NCI-H1105 (cell line): ENCODE measurements at places on chromosomes 4 and X.

- no peak for DNase-seq
These were observed 175.6 kb upstream of the ARX start for GRCh38 chrX:25191403-25191802.

- no peak for DNase-seq
These were observed 14.7 kb downstream of the SORCS2 start for GRCh38 chr4:7206911-7207567.

GRCh38 chr4:112633477-112634235 is 3.1 kb downstream of the ZGRF1 start:
- peak; percentile 0 for DNase-seq

- no peak for DNase-seq
These were observed 13.1 kb downstream of the MED12 start for GRCh38 chrX:71131510-71131909.

DNA sequence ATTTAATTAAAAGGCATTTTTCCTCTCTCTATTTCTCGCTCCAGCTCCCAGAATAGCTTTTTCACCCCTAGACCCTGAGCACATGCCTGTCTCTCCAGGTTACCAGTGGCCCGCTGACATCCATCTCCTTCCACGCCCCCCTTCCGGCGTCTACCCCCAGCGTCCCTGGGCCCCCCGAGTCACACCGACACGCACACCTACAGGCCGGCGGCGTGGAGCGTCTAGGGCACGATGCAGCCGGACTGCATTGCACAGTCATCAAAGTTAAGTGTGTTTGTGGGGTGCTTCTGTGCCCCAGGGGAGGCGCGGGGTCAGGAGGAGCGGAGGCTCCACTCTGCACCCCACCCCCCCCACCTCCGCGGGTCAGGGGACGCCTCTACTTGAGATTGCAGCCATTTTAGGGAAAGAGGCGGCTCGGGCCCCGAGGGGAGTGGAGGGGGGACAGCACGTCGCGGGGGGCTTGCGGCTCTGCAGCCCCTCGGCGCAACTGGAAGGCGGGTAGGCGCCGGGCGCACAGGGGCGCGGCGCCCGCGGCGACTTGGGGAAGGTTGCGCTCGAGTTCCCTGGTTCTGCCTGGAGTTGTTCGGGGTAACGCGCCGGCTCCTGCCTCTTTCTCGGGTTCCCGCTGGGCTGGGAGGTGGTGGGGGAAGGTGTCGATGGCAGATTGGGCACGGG is 112.7 kb downstream of the DHX15 start:
- peak; percentile 24 for DNase-seq

DNA sequence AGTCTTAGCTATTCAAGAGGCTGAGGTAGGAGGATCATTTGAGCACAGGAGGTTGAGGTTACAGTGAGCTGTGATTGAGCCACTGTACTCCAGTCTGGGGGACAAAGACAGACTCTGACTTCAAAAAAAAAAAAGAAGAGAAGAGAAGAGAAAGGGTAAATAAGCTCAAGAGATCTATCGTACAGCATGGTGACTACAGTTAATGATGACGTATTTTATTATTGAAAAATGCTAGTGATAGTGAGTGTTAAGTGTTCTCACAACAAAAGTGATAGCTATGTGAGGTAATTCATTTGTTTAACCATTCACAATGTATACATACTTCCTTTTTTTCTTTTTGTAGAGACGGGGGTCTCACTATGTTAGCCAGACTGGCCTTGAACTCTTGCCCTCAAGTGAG is 121.5 kb upstream of the RPL34 start:
- no peak for DNase-seq

DNA sequence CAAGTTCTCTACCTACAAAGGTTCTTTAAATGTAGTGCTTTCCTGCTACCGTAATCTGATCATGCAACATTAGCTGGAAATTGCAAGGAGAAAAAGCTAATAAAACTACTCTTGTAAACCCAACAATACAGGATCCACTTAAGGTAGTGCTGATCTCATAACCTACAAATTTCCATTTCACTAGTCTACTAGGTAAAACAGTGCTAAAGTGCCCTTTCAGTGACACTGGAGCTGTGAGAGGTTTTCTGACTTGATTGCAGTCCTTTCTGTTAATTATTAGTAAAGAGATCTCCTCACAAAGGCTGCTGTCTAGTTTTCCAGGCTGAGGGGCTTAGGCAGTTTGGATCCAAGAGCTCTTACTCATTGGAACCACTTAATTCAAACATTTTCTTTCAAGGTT is 1118.7 kb downstream of the SH3BGRL start:
- DNase-seq: no peak

GRCh38 chrX:87517571-87518141 is at the start of gene KLHL4:
TSS of gene KLHL4 (plus strand) at chrX:87517802. CDS start at chrX:87517894, 92 bp downstream.
- DNase-seq: no peak

DNA sequence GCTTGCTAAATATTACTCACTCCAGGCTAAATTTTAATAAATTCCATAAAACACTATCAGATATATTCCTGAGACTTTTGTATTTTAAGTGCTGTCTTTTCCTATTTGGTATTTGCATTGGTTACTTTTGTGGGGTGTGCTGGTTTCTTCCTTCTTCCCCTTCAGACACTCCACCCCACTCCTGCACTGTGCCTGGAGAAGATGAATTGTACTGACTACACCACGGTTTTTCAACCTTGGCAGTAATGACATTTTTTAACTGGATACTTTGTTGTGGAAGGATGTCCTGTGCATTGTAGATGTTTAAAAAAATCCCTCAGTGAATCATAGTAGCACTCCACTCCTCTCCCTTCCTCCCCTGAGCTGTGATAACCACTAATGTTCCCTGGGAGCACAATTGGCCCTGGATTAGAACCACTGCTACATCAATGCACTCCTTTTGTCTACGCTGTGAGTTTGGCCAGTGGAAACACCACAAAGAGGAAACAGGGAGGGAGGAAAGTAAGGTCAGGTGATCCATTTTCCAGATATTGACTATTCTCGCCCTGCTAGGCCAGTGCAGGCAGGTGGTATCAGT is 36.3 kb downstream of the SNCA start:
- no peak for DNase-seq

- DNase-seq: peak; percentile 55
These were observed 454 bp downstream of the BTC start for GRCh38 chr4:74793757-74794381.

DNA sequence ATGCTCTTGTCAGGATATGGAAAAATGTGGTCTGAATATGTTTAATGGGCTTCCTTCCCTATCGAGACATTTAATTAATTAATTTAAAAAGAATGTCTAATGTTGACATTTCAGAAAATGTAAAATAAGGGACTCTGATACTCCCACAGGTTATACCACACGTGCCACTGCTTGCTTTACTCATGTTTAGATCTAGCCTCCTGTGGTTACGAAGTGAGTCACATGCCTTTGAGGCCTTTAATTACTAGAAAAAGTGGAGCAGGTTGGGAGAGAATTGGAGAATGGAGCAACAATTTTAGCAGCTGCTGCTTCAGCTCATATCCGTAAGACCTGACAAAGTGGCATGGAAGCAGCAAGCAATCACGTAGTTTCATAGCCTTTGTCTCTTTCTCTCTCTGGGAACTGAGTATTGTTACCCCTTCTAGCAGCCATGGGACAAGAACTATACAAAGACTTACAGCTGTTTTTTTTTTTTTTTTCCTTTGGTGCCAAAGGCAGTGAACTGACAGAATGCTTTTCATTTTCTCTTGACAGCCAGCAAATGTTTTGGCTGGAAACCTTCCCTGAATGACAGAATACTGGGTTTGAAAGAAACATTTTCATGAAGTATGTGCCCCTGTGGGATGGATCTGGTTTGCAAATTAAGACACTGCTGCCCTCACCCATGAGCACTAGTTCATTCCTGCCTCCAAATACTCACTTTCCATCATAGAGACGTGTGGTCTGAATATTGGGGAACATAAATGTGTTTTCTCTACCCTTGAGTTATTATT is 355.1 kb upstream of the PABPC5 start:
- no peak for DNase-seq

DNA sequence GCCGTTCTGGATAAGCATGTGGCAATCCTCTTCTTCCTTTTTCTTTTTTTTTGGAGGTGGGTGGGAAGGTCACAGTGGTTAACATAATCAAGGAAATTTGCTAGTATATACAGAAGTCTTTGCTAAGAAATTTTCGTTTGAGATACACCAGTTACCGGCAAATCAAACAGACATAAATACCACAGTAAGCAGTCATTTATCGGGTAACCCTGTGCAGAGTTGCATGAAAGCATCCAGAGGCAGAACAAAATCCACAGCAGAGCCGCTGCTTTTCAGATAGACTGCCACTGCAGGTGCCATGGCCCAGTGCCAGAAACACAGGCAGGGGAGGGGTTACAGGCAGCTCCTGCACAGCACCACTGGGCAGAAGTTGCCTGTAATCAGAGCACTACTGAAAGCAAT is 179.1 kb upstream of the MAB21L2 start:
- DNase-seq: peak; percentile 61

- no peak for DNase-seq
These were observed 12.6 kb downstream of the RUFY3 start for GRCh38 chr4:70734168-70734954.

GRCh38 chrX:14022019-14022418 is 7.7 kb downstream of the GEMIN8 start:
- DNase-seq: no peak

DNA sequence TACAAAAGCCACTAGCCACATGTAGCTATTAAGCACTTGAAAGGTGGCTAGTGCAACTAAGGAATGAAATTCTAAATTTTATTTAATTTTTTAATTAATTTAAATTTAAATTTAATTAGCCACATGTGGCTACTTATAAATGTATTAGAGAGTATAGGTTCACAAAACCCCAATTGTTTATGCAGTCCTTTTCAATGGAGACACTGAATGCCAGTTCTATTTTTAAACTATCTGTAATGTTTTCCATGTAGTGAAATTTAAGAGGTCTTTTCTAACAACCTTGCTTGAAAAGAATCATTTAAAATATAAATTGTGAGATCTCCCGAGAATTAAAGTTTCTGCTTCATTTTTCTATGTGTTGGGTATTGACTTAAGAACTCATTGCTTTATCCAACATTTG is 153.0 kb downstream of the REELD1 start:
- DNase-seq: no peak

- DNase-seq: no peak
These were observed 68.0 kb downstream of the NOCT start for GRCh38 chr4:139083607-139083955.

DNA sequence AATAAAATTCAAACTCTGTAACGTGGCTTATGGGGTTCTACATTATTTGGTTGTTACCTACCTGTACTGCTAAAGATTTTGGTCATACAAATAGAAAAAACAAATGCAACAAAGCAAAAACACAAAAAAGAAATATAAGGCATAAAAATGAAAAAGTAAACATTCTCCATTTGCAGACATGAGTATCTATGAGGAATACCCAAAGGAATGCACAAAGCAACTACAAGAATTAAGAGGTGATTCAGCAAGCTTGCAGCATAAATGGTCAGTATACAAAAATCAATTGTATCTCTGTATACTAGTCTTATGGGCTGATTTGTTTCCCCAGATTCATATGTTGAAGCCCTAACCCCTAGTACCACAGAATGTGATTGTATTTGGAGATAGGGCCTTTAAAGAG is 3.6 kb upstream of the PDE5A start:
- no peak for DNase-seq

GRCh38 chr4:148171596-148171995 is 270.6 kb downstream of the NR3C2 start:
- no peak for DNase-seq

- DNase-seq: no peak
These were observed 313.8 kb downstream of the CAMK2D start for GRCh38 chr4:113447769-113448168.

DNA sequence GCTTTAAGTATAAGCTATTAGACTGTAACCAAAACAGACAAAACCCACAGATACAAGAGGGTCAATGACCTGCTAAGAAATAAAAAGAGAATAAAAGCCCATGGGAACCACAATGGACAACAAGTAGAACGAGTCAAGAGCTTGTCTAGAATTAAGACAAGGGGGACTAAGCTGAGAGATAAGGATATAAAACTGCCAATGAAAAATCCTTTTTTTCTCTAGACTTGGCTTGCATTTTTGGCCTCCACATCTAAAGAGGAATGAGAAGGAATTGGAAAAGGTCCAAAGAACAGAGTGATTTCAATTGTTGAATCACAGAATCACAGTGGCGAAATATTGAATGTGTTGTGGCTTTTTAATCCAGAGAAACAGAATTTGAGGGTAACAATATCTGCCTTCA is 135.7 kb downstream of the QDPR start:
- no peak for DNase-seq

DNA sequence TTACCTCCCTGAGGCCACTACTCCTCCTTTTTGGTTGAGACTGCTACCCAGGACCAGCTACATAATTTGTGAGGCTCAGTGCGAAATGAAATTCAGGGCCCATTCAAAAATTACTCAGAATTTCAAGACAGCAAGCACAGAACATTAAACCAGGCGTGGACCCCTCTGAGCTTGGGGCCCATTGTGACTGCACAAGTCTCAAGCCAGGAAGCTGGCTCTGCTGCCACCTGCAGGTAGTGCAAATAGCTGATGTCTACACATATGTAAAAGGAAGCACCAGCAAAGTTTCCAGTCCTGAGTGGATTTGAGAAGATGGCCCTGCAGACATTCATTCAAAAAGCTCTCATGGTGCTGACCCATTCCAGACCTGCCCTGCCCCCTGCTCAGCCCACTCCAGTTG is 213.4 kb upstream of the LNX1 start:
- DNase-seq: no peak

GRCh38 chrX:40279762-40280161 is 182.0 kb upstream of the BCOR start:
- no peak for DNase-seq

- no peak for DNase-seq
These were observed 108.3 kb upstream of the CAMK2D start for GRCh38 chr4:113869743-113870375.

DNA sequence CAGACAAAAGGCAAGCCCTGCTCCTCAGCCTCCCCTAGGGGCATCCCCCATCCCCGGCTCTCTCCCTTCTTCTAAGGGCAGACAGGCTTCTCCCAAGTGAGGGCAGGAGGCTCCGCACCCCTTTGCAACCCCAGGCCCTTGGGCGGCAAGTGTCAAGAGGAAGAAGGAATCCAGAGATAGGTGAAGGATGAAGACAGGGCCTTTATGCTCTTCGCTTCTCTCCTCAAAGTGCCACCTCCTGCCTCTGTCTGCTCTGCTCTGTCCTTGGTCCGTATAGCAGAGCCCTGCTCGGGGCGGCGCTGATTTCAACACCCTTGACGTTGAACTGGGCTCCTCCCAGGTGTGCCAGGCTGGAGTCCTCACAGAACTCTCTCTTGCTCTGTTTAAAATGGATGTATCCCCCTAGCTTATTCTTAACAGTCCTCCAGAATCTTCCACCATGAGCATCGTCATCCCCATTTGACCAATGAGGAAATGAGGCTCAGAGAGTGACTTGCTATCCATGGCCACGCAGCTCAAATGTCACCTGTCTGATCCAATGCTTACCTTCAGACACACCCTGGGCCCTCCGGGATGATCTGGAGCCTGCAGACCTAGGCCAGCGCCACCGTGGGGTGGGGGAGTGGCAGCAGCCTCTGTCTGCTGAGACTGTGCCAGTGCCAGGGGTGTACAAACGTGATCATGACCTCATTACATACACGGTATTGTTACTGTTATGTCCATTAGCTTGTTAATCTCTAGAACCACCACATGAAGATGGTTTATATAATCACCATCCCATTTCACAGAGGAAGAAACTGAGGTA is 99.8 kb downstream of the PHKA2 start:
- DNase-seq: no peak
